Activated CD4-positive, alpha-beta T cell treated with anti-CD3 and anti-CD28 coated beads, Interleukin-2, amount 10 ng/mL, durations not matched to agents 24 days and 14 days (primary cell): ENCODE measurements at places on chromosomes 16 and 17. TPM values are rescaled to one million over a fixed set of nuclear protein-coding genes. Genes with fewer than 3 reads are reported as not detected.

DNA sequence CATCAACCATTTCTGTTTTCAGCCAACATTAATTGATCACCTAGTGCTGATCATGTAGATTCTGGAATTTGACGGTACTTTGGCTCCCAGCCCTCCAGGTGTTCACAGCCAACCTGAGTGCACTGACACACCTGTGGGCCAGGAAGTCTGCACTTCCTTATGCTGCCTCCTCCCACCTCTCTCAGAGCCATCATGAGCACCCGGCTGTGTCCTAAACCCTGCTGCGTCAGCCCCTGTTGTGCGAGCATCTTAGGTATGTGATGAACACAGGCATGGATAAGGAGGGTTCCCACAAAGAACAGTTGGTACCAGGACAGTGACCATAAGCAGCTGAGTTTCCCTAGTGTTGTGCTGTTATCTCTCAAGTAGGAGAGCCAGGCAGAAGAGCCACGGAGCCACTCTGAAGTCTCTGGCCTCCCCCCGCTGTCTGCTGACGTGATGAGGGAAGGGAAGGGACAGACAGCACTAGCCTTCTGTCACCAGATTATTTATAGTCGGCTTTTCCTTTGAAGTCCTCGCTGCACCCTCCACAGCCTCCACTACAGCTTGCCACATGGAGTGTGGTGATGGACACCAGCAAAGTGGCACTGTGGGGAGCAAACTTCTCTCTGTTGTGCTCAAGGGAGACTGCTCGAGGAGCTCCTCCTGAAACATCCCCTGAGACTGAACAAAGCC is 162.8 kb upstream of the ANKFN1 start:
- no peak overlapping the region for H3K4me3 ChIP-seq
- no peaks in the 10 kb centered on the region for H3K36me3 ChIP-seq
- DNase-seq: peak; percentile 23
- no peak overlapping the region for H3K27ac ChIP-seq
- no peaks in the 10 kb centered on the region for H3K27me3 ChIP-seq
- no peaks in the 10 kb centered on the region for H3K4me1 ChIP-seq

DNA sequence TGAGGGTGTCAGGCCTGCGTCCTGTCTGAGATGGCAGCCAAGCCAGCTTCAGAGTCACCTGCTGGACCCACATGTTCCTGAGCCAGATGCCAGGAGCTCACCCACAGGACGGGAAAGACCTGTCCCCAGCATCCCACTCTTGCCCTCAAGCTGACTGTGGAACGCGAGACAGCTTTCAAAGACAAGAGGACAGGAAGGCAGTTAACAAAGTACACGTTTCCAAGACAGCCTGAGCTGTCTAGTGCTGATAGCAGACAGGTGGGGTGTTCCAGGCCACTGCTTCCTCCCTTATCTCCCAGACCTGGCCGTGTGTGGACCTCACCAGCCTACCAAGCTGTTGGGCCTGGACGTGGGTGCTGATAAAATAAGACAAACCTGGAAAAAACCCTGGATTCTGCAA is 13.2 kb downstream of the CMTM3 start:
- no peak overlapping the region for H3K4me3 ChIP-seq
- H3K27ac ChIP-seq: no peak overlapping the region
- H3K27me3 ChIP-seq: no peaks in the 10 kb centered on the region
- peaks cover 13% of the 10 kb centered on the region for H3K36me3 ChIP-seq

GRCh38 chr16:47037746-47038458 is 64.4 kb upstream of the DNAJA2 start:
- DNase-seq: peak; percentile 97
- H3K27ac ChIP-seq: no peak overlapping the region
- peak overlapping the region; percentile 82 for H3K4me3 ChIP-seq
- H3K27me3 ChIP-seq: peaks cover 14% of the 10 kb centered on the region
- no peaks in the 10 kb centered on the region for H3K36me3 ChIP-seq
- peaks cover 4% of the 10 kb centered on the region for H3K4me1 ChIP-seq

DNA sequence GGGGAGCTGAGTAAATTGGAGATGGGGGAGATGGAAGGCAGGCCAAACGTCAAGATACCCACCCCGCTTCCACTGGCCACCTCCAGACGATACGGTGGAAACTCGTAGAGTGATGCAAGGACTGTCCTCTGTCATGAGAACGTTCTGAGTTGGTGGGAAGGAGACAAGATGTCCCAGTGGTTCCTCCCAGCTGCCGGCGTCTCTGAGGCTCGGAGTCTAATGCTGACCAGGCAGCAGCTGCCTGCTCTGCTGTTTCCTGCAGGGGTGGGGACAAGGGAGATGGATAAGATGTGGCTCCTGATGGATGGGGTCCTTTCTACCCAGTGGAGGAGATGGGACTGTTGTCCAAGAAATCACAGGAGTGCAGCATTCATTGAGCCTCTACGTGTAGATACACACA is 28.2 kb upstream of the C1QL1 start:
- no peaks in the 10 kb centered on the region for H3K4me1 ChIP-seq
- no peak overlapping the region for H3K27ac ChIP-seq
- H3K27me3 ChIP-seq: peaks cover 14% of the 10 kb centered on the region
- H3K36me3 ChIP-seq: no peaks in the 10 kb centered on the region
- no peak for DNase-seq

- no peaks in the 10 kb centered on the region for H3K27me3 ChIP-seq
- no peak overlapping the region for H3K4me3 ChIP-seq
- H3K36me3 ChIP-seq: no peaks in the 10 kb centered on the region
Measured at GRCh38 chr16:14454391-14454790, 175.7 kb downstream of the PARN start.

The CLEC3A gene
- total RNA-seq: not detected in 2 replicates

The TBC1D3I gene
- 0.65 and 1.9 TPM in 2 replicates for total RNA-seq

The APOH gene
- not detected in 2 replicates for total RNA-seq

The RND2 gene
- 0.07 TPM in 2 replicates for total RNA-seq
